ENCODE measurements at places on chromosomes 11 and 22.

DNA sequence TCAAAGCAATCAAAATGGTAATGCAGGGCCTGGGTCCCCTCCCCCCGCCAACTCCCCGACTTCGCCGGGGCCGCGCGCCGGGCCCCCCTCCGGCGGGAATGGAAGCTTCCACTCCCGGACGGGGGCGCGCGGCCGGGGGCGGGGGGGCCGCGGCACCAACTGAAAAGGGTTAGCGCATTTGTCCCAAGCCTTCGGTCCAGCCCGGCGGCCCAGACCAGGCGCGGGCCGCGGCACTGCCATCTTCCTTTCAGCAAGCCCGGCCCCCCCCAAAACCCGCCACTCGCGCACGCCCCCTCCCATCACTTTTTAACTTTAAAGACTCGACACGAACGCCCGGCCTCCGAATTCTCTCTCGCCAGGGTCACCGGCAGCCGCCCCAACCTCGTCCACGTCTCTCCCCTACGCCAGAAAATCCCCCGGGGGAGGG lies 2.8 kb downstream of the PHF21B start:
- DNase-seq = peak; percentile 49

DNA sequence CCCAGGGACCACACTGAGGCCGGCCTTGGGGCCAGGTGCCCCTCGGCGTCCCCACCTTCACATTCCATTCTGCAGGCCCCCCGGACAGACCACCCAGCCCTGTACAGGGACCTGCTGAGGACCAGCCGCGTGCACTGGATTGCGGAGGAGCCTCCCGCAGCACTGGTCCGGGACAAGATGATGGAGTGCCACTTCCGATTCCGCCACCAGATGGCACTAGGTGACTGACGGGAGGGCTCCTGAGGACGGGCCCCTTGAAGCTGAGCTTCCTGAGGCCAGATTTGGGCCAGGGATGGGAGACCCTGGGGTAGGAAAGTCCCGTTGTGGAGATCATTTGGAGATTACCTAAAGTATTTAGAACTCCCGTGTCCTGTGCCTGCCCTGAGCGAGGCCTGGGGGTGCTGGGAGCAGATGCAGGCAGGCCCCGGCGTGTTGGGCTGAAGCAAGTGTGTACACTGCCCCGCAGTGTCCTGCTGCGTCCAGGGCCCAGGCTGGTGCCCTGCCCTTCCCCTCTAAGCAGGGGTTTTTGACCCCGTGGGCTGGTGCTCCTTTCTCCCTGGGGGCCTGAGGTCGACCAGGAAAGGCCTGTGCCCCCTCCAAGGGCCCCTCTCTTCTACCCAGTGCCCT lies 20.0 kb downstream of the TRMU start:
- DNase-seq = no peak

DNA sequence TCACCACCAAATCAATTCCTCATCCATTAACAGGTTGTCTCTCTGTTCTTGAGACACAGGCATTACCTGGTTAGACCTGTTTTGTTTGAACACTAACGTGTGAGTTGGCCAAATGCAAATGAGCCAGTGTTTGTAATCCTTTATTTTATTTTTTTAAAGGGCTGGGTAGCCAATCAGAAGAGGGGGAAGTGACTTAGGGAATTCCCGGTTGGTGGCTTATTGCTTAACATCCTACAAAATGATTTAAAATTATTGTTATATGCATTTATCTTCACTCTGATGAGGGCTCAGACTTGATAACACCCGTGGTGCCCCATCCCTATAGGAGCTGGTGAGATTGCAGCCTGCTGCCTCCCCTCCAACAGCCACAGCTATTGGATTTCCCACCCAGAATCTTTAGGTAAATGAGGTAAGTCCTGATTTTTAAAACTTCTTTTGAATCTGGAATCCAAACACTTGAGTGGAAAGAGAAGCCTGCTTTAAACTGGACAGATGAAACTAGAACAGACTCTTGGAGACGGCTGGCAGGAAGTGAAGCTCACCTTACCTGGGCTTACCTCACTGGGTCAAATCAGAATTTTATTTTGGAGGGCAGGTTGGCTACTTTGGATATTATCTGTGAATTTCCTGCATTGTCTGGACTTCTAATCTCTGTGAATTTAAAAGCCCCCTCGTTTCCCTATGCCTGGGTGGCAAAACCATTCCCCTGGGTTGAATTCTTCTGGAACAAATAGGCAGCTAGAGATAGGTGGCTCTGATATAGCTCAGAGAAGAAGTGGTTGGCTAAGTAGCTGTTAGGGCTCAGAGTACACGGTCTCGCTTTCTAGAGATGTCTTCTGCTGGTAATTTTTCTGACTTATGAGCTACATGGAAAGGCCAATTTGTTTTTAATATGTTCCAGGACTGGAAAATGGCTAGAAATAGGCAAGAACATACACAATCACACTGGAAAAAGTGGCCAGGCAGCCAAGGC lies at the start of gene EHF:
Gene EHF (plus strand): TSS at position 274 of the 973 bp plus-strand sequence. CDS start 21,538 bp downstream, outside the sequence.
- DNase-seq = no peak

DNA sequence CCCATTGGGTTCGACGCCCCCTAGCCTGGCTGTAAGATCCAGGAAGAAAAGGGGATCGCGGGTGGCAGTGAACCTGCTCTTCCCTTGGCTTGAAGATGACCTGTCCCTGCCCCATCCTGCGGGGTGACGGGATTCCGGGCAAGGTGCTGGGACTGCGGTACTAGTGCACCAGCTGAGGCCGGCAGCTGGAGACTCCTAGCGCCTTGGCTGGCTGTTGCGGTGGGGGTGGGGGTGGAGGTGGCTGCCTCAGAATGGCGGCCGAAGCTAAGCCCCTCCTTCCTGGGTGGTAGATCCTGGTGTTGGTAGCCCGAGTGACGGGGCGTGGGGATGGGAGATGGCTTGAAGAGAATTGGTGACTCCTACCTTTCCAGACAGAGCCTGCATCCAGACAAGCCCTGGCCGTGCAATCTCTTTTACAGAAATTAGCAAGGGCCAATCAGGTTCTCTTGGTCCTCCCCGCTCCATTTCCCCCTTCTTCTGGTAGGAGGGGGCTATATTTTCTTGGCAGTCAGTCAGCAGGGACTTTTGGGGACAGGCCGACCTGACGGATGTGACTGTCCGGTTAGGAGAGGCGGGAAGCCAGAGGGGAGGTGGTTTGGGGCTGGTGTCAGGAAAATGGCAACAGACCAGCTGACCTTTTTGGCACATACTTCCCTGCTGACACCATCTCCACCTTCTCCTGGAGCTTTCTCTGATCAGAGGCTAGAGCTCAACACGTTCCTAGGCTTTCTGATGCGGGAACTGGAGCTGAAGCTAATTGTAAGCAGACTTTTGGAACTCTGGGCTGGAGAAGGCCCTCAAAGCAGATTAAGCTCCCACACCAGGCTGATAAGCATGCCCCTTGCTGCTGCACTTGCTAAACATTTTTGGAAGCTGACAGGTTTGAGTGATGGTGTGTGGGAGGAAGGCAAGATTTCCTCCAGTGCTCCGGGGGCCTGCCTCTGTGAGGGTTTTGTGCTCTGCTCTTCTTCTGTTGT lies 2.0 kb downstream of the NAV2 start:
- DNase-seq = peak; percentile 83

- DNase-seq = no peak
These were observed 28.4 kb upstream of the RBFOX2 start for GRCh38 chr22:36056980-36057379.

- DNase-seq = no peak
These were observed 14.5 kb downstream of the DGCR2 start for GRCh38 chr22:19107730-19108074.

GRCh38 chr11:61445516-61445915 lies 15.6 kb downstream of the SDHAF2 start:
- DNase-seq = no peak

All from C1 segment of cervical spinal cord (tissue), 14 donors.